Prostate gland (tissue), 2 donors: ENCODE measurements at places on chromosomes 1 and 21.

DNA sequence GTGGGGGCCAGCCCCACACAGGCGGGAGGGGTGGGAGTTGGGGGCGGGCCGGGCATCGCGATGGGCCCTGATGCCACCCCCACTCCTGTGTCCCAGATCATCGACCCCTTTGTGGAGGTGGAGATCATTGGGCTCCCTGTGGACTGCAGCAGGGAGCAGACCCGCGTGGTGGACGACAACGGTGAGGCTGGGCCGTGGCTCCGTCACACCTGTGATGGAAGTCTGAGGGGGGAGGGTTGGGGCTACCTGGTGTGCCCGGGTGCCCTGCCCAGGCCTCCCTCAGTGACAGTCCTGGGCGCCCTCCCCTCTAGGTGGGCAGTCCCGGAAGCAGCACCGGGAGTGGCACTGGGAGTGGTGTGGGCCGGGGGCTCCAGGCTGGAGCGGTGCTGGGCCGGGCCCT is 22.6 kb downstream of the PLCH2 start:
- H3K36me3 ChIP-seq, result no peaks in the 10 kb centered on the region
- no peak overlapping the region for H3K27ac ChIP-seq
- no peaks in the 10 kb centered on the region for H3K27me3 ChIP-seq
- peaks cover 7% of the 10 kb centered on the region for H3K4me1 ChIP-seq
- DNase-seq, result no peak

DNA sequence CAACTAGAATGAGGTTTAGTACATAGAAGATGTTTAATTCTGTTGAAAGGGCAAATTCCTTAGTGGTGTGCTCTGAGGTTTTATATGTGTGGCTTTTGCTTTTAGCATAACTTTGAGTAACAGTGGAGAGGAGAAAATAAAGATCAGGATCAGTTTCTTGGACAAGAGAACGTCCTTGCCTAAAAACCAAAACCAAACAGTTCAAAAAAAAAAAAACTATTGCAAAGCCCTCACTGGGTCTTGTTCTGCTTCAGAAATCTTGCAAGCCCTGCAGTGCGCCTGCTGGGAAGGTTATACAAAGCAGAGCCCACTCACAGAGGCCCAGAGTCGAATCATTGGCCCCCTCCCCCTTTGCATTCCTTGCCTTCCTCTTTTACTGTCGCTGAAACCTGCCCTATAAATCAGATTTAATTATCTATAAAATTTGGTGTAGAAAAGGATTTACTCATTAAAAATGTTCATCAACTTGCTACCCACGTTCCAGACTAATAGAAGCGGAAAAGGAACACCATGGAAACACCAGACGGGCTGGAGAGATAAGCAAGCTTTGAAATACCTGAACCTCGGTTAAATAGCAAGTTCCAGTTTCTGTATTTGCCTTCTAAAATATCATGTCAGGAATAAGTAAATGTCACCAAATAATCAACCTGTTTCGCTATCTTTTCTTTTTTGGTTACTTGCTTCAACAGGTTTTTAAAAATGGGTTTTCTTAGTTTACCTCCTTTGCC is 201.6 kb upstream of the PTBP2 start:
- H3K4me1 ChIP-seq, result no peaks in the 10 kb centered on the region
- H3K27me3 ChIP-seq, result no peaks in the 10 kb centered on the region
- no peak for DNase-seq
- no peak overlapping the region for H3K4me3 ChIP-seq
- no peak overlapping the region for H3K27ac ChIP-seq

DNA sequence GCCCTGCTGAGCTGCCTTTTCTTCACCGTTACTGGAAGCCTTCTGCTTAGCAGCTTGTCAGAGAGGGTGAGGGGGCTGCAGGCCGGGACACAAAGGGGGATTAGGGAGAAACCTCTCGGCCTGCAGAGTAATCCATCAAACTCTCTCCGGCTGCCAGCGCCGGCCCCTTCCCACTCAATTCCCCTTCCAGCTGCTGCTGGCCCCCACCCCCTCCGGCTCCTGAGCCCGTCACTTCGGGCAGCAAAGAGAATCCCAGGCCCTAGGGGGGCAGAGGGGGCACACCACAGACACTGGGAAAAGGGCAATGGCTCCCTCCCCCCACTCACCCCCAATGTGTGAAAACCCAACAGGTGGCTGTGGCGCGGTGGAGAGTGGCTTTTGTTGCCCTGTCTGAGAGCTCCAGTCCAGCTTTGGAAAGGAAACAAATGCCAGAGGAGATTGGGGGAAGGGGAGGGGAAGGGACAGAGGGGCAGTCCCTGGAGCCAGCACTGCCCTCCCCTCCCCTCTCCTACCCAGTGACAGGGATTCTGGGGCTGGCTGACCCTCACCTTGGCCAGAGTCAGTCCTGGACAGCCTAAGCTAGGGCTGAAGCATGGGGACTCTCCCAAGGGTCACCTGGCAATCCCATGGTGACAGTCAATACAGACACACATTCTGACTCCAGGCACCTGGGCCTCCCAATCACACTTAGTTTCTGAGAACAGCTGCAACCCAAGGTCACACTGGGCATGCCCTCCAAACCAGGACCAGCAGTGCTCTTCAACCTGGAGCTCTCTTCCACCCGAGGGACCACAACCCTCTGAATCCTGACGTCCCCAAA is 9.5 kb downstream of the SLC45A3 start:
- peak overlapping the region; percentile 84 for H3K4me3 ChIP-seq
- H3K4me1 ChIP-seq, result no peaks in the 10 kb centered on the region
- peaks cover 6% of the 10 kb centered on the region for H3K36me3 ChIP-seq
- H3K27ac ChIP-seq, result peak overlapping the region; percentile 81

DNA sequence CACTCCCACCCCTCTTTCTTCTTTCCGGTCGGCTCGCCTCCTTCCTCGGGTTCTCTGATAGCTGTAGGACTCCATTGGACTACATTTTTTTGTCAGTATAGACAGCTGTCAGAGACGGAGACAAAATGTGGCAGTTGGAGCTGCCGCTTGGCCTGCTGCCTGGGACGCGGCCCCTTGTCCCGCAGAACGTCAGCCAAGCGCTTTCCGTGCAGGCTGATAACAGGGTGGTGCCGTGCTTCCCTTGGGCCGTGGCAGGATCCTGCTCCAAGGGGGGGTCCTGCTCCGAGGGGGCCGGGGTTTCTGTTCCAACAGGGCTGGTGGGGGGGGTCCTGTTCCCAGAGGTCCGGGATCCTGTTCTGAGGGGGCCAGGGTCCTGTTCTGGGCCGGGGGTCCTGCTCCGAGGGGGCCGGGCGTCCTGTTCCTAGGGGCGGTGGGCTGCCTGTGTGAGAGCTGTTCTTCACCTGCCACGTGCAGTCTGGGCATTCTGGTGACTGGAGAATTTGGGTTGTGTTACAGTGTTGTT is 4.9 kb downstream of the SKI start:
- no peaks in the 10 kb centered on the region for H3K27me3 ChIP-seq
- H3K4me3 ChIP-seq, result no peak overlapping the region
- no peaks in the 10 kb centered on the region for H3K36me3 ChIP-seq
- peaks cover 38% of the 10 kb centered on the region for H3K4me1 ChIP-seq
- DNase-seq, result no peak

DNA sequence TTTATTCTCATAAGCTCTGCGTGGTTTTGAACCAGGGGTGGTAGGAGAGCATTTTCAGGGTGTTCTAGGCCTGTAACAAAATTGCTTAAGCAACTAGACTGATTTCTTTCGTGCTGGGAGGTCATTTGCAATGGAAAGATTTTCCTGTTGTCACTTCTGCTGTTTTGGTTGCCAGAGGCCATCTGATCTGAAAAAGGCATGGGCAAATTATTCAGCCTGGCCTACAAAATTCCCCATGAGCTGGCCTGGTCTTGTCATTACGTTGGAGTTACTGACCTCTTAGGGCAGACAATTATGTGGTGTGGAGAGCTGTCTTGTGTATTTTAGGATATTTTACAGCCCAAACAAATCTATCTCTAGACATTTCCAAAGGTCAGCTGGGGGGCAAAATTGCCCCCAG is 444.4 kb upstream of the DAB1 start:
- H3K36me3 ChIP-seq, result no peaks in the 10 kb centered on the region
- H3K27me3 ChIP-seq, result no peaks in the 10 kb centered on the region
- H3K27ac ChIP-seq, result no peak overlapping the region
- H3K4me1 ChIP-seq, result no peaks in the 10 kb centered on the region
- no peak overlapping the region for H3K4me3 ChIP-seq
- no peak for DNase-seq

GRCh38 chr1:15948595-15949452 is 27.1 kb downstream of the ZBTB17 start:
- H3K4me1 ChIP-seq, result peaks cover 9% of the 10 kb centered on the region
- H3K27me3 ChIP-seq, result no peaks in the 10 kb centered on the region
- H3K27ac ChIP-seq, result peak overlapping the region; percentile 76

GRCh38 chr1:110927484-110928075 is 36.1 kb downstream of the LRIF1 start:
- H3K4me1 ChIP-seq, result no peaks in the 10 kb centered on the region
- H3K27me3 ChIP-seq, result no peaks in the 10 kb centered on the region
- no peak for DNase-seq
- H3K36me3 ChIP-seq, result no peaks in the 10 kb centered on the region

DNA sequence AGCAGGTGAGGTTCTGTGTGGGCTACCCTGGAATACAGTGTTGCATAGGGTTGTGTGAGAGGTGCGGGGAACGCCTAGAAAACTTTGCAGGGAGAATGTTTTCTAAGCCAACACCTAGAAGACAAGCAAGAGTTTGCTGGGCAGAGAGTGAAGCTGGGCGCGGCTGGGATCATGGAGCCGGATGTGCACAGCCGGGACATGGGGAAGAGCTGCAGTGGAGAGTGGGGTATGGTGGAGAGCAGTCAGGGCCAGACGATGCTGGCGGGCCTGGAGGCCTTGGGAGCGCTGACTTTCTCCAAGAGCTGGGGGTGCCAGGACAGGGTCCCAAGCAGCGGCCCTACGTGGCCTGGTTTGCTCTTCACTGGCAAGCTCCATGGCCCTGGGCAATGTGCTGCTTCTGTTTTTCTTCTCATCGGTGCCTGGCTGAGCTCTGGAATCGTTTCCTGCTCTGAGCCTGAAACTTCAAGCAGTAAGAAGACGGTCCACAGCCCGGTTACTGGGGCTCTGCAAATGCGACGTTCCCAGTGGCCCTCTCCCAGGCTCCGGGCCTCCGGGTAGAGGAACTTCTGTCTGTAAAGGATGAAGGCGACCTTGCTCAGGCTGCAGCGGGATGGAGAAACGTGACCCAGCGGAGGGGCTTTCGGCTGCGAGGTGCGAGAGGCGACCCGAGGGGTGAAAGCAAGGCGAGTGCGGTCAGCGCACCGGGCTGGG is 51.9 kb upstream of the CD34 start:
- H3K27me3 ChIP-seq, result no peaks in the 10 kb centered on the region
- H3K4me1 ChIP-seq, result peaks cover 13% of the 10 kb centered on the region
- H3K4me3 ChIP-seq, result peak overlapping the region; percentile 44
- H3K27ac ChIP-seq, result peak overlapping the region; percentile 94

DNA sequence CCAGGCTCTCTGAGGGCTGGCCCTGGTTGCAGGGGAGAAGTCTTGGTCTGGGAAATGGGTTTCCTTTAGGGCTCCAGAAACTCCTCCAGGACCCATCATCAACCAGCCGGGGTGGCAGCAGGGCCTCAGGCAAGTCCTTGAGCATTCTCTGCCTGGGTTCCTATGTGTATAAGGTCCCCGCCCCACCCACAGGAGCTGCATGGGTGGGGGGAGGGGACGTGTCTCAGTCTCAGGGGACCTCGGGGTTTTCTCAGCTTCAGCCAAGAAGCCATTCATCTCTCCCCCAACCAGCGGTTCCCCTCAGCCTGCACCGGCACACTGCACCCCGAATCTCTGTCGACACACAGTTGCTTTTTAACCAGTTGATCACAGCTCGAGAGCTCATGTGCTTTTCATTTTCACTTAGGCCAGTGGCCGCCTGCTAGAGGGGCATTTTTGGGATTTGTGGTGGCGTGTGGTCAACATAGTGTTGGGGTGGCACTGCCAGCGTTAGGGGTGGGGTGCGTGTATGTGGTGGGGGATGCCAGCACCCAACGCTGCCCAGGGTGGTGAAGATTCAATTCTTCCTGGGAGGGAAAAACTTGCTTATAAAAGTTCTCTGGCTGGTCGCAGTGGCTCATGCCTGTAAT is 6.5 kb downstream of the RUNX3 start:
- no peak for DNase-seq
- no peaks in the 10 kb centered on the region for H3K36me3 ChIP-seq
- no peak overlapping the region for H3K27ac ChIP-seq
